ENCODE measurements at places on chromosomes 2 and 18.

DNA sequence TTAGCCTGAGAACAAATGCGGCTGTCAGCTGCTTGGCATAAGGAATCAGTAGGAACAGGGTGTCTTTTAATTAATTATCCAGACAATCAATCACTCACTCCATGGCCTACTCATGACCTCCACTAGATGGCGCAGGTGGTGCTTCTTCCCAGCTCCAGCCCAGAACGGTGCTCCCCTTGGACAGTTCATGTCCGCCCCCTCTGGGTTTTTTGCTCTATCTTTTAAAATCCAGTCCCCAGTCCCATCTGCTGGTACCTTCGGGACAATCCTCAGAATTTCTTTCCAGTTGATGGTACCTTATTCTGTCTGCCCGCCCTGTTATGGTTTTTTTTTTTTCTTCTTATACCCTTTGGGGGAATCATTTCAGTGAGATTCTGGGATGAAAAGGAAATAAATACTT is 99.8 kb downstream of the CACNB4 start:
- DNase-seq: peak; percentile 45

DNA sequence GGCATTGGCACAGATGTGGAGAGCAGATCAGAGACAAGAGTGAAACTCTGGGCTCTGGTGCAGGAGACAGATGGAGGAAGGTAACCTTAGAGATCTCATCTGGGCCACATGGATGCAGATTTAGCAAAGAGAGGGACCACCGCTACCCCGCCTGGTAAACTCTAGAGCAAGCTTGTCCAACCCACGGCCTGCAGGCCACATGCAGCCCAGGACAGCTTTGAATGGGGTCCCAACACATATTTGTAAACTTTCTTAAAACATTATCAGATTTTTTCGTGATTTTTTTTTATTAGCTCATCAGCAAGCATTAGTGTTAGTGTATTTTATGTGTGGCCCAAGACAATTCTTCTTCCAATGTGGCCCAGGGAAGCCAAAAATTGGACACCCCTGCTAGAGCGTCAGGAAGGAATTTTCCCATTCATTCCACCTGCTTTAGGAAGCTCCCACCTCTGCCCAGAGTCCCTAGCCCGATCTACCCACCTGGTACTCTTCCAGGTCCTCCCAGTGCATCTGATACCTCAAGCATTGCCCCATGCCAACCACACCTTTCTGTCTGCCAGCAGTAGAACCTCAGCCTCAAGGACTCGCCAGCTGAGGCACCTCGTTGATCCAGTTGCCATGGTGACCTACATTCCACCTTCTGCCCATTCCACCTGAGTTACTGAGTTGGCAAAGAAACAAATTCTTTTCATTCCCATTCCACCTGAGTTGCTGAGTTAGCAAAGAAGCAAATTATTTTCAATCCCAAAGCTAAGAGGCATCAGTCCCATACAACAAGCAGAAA is at the start of gene CIB4:
Gene CIB4, minus strand, starts transcription at position 586 of the 784 bp plus-strand sequence. Its CDS starts 52 bp downstream, at position 534.
- DNase-seq: no peak

DNA sequence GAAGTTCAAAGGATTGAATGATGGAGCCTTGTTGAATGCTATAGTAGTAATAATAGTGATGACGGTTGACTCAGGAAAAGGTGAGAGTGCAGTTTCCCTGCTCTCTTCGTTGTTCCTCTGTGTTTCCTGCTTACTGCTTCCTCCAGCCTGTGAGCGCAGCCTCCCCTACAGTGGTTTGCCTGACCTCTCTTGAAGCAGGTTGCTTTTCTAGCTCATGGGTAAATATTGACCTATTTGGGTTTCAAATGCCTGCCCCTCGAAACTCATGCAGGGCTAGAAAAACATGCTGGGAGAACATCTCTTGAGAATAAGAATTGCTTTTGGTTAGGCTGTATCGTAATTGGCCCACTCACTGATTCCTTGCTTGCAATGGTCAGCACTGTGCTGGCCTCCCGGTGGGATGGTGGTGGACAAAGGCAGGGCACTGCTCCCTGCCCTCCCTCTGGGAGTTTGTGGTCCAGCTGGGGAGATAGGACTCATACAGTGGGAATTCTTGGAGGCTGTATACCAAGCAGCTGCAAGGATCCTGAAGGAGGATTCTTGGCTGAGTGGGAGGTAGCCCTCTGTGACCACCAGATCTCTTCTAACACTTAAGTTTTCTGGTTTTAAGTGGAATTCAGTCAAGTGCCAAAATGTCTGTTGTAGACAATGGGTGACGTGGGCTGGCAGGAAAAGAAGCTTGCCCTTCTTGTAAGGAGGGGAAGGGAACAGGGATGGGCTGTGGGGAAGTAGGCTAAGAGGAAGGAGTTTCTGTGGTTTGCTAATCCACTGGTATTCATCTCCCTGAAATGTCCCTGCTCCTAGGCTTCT is 5.4 kb upstream of the RNF181 start:
- no peak for DNase-seq

DNA sequence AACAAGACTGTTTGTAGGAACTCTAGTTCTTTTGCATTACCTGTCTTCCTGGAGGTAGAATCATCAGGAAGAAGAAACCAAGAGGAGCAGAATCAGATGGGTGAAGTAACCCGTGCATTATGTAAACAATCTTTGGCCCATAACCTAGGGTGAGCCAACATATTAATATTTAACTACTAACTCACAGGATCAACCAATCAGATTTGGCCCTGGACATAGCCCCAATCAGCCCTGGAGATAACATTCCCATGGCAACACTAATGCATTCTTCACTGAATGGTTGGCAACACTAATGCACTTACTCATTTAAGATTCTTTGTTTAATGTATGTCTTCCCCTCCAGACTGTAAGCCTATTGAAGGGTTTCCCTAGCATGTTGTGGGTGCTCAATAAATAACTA is 72.0 kb upstream of the CTAGE1 start:
- DNase-seq: no peak

- no peak for DNase-seq
Observed at GRCh38 chr2:159124441-159124911, 156.0 kb downstream of the TANC1 start.

GRCh38 chr2:100782380-100782878 is 37.5 kb upstream of the NPAS2 start:
- DNase-seq: no peak

DNA sequence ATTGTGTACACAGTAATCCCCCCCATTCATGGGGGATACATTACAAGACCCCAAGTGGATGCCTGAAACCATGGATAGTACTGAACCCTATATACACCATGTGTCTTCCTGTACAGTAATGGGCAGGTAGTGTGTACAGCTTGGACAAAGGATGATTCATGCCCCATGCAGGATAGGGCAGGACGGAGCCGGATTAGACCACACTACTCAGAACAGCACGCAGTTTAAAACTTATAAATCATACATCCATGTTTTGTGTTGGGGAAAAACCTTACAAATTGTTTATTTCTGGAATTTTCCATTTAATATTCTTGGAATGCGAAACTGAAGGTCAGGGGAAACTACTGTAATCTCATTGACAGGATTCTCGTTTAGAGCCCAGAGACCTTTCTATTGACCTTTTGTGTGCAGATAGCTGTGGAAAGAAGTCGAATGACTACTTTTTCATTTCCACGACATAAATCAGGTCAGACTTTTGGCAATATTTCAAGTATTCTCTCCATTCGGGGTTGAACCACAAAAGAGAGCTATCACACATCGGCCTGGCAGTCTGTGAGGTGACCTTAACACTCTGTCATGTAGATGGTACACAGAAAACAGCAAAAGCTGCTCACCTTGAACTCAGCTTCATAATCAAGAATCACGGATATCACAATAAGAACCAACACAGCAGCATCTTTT is 9.9 kb upstream of the YPEL5 start:
- no peak for DNase-seq

DNA sequence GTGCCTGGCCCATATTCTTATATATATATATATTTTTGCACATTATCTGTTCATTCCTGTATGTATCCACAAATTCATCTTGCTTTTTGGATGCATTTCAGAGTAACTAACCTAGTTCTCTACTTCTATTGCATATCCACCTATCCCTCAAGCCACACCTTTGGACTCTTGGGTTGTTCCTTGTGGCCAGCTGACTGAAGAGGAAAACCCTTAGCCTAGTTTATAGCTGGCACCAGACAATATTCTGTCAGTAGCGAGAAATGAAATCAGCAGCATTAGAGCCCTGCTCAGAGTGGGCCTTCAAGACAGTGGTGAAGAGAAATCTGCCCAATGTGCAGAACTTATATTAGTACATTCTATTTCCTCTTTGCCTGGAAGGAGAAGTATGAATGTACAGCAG is 19.6 kb upstream of the ALMS1 start:
- no peak for DNase-seq

DNA sequence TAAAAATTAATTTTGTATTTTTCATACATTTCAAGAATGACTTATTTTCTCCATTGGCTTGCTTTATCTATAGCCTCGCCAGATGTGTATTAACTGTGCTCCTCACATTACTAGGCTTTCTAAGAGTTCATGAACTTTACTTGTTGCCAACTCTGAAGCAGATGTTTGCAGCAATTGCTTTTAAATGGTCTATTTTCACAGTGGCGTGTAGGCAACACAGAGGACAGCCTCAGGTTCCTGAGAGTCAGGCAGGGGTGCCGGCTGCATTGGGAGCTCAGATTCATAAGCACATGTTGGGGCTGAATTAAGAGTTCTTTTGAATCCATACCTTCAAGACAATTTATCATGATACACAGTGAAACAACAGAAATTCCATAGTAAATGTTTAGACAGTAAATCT is 179.2 kb upstream of the PXDN start:
- no peak for DNase-seq

GRCh38 chr2:74816540-74817303 is 17.2 kb upstream of the HK2 start:
- DNase-seq: peak; percentile 78

Data from SK-N-DZ (cell line).